ENCODE measurements at places on chromosomes 2 and 18.

GRCh38 chr18:3265564-3266033 lies 3.7 kb downstream of the MYL12B start:
- DNase-seq, result no peak

- DNase-seq, result no peak
These were observed 10.2 kb downstream of the PREPL start for GRCh38 chr2:44351088-44351487.

DNA sequence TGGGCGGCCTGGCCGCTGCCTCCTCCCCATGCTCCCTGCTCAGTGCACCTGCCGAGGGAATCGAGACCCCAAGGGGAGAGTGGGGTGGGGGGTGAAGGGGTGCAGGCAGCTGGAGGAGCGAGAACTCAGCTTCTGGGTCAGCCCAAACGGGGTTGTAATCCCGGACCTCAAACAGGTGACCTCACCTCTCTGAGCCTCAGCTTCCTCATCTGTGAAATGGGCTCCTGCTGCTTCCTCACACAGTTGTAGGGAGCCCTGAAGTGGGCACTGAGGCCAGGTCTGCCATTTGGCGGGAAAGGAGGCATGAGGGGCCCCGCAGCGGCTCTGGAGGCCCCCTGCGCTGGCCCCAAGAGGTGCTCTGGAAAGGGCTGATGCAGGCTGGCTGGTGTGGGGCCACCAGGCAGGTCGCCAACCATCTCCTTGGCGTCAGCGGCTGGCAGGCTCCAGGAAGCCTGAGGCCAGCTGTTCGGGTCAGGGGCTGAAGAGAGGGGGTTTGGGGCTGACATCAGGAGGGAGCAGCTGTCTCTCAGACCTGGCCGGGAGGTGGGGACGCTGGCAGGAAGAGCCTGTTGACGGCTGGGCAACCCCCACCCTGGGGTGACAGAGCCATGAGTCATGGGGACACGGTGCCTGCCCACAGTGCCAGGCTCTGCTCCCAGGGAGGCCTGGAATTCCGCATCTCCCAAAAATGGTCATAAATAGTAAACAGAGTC lies 4.9 kb downstream of the KLHL30 start:
- no peak for DNase-seq

- no peak for DNase-seq
These were observed 45.6 kb downstream of the GPR39 start for GRCh38 chr2:132462236-132462635.

DNA sequence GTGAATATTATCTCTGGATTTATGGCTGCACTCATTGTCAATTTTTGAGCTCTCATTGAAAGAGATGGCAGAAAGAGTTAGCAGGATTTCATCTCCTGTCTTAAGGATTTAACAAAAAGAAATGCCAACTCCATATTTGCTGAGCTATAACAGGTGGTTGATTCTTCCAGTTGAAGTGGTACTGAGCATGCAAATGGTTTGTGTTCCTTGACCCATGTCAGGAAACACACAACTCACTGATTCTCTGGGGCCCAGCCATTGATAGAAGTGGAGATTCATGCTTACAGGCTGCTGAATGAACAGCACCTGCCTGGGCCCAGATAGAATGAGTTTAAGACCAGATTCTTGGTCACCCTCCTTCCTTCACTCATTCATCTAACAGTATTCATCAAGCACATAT lies 128.8 kb downstream of the CERS6 start:
- DNase-seq, result no peak

- DNase-seq, result no peak
These were observed 502.3 kb downstream of the EIPR1 start for GRCh38 chr2:2875296-2875695.

DNA sequence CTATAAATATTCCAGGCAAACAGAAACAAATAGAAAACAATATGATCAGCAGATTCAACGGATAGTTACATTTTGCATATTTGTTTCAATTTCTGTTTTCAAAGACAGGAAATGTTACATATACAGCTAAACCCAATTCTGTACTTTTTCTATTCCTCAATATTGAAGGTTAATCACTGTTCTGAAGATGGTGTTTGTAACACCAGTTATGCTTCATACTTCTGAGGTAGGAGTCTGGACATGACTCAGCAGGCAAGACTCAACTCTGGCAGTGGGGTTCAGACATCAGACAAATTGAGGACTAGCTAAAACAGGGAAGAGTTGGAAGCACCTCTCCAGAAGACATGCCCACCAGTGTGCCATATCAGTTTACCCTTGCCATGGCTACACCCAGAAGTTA lies 16.6 kb downstream of the SERPINB13 start:
- DNase-seq, result no peak

- no peak for DNase-seq
These were observed 9.8 kb downstream of the FEV start for GRCh38 chr2:218975060-218975777.

DNA sequence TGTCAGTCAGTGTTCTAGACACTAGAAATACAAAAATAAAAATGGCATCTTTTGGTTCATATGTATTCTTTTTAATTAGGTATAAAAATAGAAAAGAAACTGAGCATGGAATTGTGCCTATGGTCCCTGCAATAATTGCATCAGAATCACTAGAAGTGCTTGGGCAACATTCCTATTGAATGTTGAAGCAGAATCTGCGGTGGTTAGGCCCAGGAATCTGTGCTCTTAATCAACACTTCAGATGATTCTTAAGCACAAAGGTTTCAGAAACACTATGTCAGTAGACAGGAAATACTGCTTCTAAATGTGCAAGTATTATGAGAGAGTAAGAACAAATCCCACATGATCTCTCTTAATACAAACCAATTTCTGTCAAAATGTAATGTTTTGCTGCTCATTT lies 20.3 kb upstream of the RBBP8 start:
- DNase-seq, result no peak

GRCh38 chr18:21291106-21291505 lies 49.1 kb downstream of the GREB1L start:
- no peak for DNase-seq

GRCh38 chr2:201942531-201942930 lies 91.1 kb upstream of the FZD7 start:
- no peak for DNase-seq

- no peak for DNase-seq
These were observed 19.3 kb downstream of the HNMT start for GRCh38 chr2:137983581-137983980.

- no peak for DNase-seq
These were observed 633.2 kb downstream of the NRXN1 start for GRCh38 chr2:50398766-50399056.

DNA sequence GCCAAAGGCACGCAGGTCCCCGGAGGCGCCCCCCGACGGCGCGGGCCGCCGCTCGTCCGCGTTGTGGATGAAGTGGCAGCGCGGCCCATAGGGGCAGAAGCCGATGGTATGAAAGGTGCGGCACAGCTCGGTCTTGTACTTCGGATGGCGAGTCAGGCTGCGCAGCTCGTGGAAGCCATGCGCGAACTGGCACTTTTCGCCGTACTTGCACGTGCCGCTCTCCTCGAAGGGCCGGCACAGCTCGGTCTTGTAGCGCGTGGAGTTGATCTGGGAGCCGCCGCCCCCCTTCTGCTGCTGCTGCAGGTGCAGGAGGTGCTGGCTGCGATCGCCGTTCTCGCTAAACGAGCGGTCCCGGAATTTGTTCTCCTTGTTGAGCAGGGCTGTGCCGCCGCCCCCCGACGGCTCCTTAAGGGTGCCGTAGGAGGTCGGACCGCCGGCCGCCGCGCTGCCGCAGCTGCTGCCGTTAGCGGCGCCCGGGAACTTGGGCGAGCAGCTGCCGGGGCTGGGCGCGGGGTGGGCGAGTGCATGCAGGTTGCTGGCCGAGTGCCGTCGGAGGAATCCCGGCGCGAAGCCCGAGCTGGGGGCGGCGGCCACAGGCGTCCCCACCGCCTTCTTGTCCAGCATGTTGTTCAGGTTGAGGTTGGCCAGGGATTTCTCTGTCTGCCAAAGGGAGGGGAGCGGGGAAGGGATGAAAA lies 1.2 kb downstream of the ZFP36L2 start:
- no peak for DNase-seq

- DNase-seq, result no peak
These were observed 199.3 kb downstream of the ZNF407 start for GRCh38 chr18:74796841-74797576.

DNA sequence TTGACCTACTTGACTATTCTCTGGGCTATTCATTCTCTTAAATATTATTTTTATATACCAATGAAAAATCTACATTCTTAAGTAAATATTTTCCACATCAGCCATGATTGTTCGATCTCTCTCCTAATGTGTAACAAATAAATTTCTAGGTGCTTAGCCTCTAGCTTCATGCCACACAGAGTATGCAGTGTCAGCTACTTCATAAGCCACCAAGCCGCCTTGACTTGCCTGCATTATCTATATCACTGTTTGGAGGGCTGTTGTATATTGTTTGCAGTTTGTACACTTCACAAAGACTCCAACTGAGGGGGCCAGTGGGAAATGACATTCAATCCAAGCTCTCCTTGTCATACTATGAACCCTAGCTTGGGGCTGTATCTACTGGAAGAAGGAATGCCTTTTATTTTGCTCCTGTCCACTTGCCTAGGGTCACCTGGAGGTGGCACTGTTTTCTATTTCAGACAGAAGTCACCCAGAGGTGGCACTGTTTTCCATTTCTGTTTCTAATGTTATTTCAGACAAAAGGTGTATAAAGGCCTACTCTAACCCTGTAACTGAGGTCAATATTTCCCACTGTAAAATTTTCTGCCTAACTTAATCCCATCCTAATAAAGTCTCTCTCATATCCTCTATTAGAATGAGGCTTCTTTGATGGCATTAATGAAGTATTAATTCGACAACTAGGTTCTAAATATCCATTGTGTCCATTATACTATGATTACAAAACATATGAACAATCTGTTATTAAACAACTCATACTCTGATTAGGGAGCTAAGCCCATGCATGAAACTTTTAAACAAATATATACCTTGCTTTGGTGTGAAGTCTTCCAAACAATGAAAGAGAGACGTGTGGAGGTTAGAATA lies 36.4 kb downstream of the COL5A2 start:
- DNase-seq, result no peak

GRCh38 chr2:37554155-37554510 lies 117.3 kb downstream of the CDC42EP3 start:
- DNase-seq, result no peak
